Suprapubic skin (tissue), 4 donors: ENCODE measurements at places on chromosomes 11 and 22.

GRCh38 chr11:112961751-112962578 lies 745 bp downstream of the NCAM1 start:
- DNase-seq = peak; percentile 77

- DNase-seq = peak; percentile 82
These were observed at the start of gene RAB38 for GRCh38 chr11:88174709-88175568. Gene RAB38 (minus strand): TSS chr11:88175443. CDS start chr11:88175384, 59 bp downstream.

DNA sequence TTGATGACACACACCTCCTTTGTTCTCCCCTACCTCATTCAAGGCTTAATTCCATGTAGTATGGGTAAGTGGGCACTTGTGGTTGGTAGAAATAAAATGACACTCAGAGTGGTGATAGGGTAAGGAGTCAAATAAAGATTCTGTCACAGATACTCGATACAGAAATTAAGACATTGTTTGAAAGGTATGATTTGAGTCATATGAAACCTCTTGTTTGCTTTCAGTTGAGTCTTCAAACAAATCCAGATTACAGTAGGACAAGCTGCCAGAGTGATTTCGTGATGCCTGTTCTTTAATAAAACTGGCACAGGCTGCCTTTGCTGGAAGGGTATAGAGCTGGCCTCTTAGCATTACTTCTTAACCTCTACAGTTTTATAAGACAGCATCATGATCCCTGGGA lies 182.4 kb downstream of the SPON1 start:
- DNase-seq = no peak

DNA sequence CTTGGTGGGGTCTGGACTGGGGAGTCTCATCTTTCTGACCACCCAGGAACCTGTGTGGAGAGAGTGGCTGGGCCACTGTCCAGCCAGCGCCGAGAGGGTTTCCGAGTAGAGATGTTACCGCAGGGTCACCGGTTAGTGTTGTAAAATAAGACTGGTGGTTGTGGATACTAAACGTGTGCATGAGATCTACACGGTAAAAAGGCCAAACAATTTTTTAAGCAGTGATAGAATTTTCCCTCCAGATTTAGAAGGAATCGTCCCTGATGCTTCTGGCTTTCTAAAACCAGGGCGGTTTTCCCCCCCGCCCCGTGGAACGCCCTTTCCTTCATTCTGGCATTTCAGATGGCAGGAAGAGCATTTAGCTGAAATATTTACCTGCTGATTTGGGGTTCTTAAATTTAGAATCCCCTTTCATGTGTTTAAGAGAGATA lies 72.6 kb upstream of the PPARA start:
- peak; percentile 58 for DNase-seq

GRCh38 chr22:37443977-37444376 lies 16.7 kb upstream of the ELFN2 start:
- no peak for DNase-seq

DNA sequence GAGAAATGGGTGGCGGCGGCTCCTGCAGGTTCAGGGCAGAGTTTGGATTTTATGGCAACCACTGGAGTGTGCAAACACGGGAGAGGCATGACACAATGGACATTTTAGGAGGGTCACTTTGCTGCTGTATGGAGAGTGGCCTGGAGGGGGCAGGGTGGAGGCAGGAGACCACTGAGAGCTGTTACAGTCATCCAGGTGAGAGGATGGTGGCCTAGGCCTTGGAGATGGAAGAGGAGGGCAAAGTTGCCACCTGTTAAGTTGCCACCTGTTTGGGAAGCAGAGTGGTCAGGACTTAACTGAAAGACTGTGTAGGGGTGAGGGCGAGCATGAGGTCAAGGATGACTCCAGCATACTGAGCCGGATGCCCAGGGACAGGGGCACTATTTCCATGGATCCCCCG lies 2.3 kb upstream of the RAD9A start:
- no peak for DNase-seq

- DNase-seq = no peak
These were observed 20.3 kb downstream of the FLI1 start for GRCh38 chr11:128714123-128714522.

DNA sequence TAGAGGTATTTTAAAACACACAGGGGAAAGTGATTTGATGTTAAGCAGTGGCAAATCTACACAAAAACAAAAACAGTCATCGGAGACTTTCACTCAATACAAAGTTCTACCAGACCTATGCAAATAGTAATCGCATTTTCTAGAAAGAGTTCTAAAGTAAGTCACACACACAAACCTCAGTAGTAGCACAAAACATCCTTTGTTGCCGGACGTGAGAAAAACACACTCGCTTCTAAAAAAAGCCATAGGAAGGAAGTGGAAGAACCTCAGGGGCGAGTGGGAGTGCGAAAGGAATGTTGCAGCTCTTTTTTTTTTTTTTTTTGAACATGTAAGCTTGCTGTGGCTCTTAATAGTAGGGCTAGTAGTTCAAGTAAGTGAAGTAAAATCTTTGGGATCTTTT lies 88.9 kb downstream of the MAML2 start:
- DNase-seq = no peak

DNA sequence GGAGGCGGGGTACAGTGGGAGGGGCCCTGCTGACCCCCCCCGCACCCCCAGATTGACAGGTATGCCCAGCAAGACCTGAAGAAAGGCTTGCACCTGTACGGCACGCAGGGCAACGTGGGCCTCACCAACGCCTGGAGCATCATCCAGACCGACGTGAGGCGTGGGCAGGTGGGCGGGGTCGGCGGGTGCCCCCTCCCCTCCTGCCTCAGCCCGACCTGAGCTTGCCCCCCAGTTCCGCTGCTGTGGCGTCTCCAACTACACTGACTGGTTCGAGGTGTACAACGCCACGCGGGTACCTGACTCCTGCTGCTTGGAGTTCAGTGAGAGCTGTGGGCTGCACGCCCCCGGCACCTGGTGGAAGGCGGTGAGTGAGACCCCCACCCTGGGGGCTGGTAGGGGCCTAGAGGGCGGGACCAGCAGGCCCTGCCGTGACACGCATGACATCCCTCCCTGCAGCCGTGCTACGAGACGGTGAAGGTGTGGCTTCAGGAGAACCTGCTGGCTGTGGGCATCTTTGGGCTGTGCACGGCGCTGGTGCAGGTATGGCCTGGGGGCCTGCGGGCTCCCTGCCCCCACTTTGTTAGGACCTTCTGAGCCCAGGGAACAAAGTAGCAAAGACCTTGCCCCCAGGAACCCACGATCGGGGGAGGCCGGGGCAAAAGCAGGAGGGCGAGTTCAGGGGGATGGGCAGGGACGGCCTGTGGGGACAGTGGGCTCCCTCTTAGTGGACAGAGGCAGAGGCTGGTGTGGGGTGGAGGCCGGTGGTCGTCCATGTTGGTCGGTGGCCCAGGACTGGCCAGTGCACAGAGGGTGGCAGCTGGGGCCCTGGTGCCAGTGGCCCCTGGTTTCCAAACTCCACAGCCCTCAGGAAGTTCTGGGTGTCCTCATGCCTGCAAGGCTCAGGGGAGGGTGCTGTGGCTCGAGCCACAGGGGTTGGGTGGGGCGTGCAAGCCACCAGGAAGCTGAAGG lies 23.1 kb downstream of the TSPAN4 start:
- no peak for DNase-seq

GRCh38 chr11:114607753-114608459 lies 12.3 kb upstream of the NXPE4 start:
- no peak for DNase-seq

DNA sequence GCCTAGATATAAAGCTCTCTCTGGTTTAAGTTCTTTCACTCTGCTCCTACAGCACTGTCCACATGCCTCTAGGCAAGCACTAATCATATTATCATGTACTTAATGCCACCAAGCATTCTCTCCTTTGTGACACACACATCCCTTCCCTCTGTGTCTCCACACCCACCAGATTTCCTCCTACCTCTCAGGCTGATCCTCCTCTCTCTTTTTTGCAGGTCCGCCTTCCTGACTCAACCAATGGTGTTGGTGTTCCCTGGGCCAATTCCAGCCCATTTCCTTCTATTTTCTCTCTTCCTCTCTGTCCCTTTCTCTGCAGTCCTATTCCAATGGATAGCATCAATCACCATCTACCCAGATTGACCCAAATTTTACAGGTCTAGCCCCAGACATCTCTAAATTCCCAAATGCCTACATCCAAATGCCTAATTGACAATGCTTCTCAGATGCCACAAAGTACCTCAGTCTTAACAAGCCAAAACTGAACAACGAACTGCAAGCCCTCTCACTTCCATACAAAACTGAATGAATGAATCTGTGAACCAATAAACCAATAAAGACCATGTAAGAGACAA lies 504 bp upstream of the ZNF215 start:
- DNase-seq = no peak

GRCh38 chr11:57490456-57491248 lies 24.9 kb downstream of the SLC43A1 start:
- no peak for DNase-seq

GRCh38 chr22:19123936-19124335 lies 1.7 kb upstream of the DGCR2 start:
- no peak for DNase-seq

GRCh38 chr22:20324139-20324516 lies 4.3 kb upstream of the DGCR6L start:
- no peak for DNase-seq

GRCh38 chr11:113880971-113881370 lies 5.6 kb upstream of the USP28 start:
- DNase-seq = no peak

DNA sequence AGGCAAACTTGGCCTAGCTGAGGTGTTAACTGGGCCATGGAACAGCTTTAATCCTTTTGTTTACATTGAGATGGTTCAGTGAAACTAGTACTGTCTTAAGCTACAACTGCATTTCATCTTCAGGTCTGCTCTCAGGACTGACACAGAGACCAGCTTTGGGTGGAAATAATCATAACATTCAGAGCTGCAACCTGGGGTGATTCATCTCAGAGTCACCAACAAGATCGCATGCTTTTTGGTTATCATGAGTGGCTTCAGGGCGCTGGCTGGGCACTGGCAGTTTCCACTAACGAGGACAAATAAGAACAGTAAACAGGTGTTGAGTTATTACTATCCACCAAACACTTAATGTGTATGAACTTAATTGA lies 60.9 kb upstream of the PAX6 start:
- DNase-seq = no peak

DNA sequence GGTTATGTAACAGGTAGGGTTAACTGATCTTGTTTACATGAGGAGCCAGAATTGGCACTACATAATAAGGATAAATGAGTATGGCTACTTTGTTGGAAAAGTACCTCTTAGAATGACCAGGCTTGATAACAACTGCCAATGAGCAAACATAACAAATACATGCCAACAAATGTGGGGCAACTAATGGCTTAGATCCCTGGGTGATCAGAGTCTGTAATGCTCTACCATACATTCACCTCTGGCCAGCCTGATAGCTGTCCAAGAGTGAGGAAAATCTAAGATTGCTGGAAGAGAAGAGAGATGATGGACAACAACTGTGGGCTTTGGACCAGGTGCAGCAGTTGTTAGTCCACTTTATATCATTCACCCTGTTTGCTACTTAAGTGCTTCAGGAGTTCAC lies 1025.0 kb downstream of the NTM start:
- DNase-seq = no peak
